Left renal cortex interstitium (tissue), 4 donors: ENCODE measurements at places on chromosomes 2 and 18.

GRCh38 chr18:71079606-71080005 is 790.8 kb downstream of the SOCS6 start:
- DNase-seq: no peak

- no peak for DNase-seq
Observed at GRCh38 chr2:157052685-157053224, 204.8 kb upstream of the GALNT5 start.

- DNase-seq: no peak
Observed at GRCh38 chr2:168037778-168038177, 209.6 kb downstream of the STK39 start.

DNA sequence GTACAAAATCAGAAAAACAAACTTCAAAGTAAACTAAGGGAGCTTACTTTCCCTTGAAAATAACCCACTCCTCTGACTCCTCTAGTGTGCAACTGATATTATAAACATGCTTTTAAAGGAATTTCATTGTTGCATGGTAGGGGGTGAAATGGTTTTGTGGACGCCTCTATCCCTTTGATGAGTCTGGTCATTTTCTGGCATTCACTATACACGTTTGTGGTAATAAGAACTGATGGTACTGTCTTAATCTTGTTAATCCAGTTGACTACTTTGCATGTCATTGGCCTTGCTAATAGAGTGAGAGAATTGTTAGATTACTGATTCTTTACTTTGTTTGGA is 2.8 kb downstream of the INSIG2 start:
- no peak for DNase-seq

- DNase-seq: no peak
Observed at GRCh38 chr2:216757532-216757931, 62.2 kb upstream of the IGFBP5 start.

DNA sequence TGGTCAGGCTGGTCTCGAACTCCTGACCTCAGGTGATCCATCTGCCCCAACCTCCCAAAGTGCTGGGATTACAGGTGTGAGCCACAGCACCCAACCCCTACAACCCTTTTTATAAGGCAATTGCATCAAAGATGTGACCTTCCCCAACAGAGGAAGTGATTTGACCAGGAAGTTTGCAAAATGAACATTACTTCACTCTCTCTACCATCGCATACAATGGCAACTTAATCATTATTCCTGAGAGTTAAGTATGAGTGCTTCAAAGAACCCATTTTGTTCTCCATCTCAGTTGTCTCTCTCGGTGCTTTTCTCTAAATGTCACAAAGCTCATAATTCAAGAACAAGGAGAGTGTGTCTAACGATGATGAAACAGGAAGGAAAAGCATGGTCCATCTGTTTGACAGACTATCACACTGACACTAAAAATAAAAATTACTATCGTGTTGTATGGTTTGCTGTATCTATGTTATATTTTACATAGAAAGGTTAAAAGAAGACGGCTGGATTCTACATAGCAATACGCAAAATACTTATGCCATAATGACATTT is 18.1 kb upstream of the CREG2 start:
- DNase-seq: no peak

- DNase-seq: no peak
Observed at GRCh38 chr2:158097481-158097880, 4.2 kb upstream of the UPP2 start.

DNA sequence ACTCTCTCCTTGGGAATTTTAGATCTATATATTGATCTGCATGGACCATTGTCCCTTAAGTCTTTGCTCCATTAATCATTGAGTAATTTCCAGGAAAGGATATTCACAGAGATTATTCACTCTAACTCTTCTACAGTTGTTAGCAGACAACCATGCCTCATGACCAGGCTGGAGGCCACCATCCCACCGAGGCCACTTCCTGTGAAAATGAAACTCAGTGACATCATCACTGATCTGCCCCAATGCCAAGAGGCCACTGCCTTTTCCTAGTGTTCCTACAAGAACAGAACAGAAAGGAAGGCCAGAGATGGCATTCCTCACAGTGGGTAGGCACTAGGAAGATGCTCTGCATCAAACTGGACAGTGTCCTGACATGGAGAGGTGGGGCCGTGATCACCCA is 161.3 kb downstream of the DTNA start:
- DNase-seq: no peak

DNA sequence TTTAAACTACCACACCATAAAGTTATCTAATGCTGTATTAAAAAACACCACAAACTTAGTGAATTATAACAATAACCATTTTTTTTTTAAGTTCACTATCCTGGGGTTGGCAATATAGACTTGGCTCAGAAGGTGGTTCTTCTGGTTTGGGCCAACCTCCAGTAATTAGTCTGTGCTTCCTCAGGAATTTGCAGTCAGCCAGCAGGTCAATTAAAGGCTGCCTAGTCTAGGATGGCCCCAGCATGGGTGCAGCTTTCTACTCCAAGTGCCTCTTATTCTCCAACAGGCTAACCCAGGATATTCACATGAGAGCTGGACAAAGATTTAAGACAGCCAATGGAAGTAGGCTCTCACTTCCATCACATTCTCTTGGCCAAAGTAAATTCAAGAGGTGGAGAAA is 379.1 kb upstream of the FIGN start:
- no peak for DNase-seq

GRCh38 chr18:27778441-27778840 is 398.5 kb downstream of the CDH2 start:
- DNase-seq: no peak

GRCh38 chr18:22423878-22424564 is 6.3 kb upstream of the CTAGE1 start:
- DNase-seq: no peak

- DNase-seq: no peak
Observed at GRCh38 chr2:26344581-26345282, 1.2 kb upstream of the SELENOI start.

DNA sequence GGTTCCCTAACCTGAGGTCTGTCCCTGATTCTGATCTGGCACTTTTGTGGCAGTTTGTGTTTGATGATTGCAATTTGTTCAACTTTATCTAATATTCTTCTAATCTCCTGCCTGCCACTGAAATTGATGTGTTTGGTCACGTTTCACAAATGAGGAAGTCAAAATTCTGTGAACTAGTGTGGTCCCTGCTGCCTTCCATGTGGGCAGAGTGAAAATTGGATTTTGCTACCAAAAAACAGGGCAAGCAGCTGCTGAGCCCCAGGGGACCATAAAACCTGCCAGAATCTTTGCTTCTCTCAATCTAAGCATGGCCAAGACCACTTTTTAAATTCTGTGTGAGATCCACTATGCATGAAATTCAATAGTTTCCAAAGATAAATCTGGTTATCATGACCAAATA is 195.5 kb upstream of the CYRIA start:
- DNase-seq: no peak

- DNase-seq: no peak
Observed at GRCh38 chr2:227025510-227025909, 138.5 kb downstream of the COL4A4 start.

GRCh38 chr2:144539289-144539782 is 19.4 kb upstream of the ZEB2 start:
- no peak for DNase-seq

- no peak for DNase-seq
Observed at GRCh38 chr18:61549416-61549815, 216.2 kb downstream of the CDH20 start.

DNA sequence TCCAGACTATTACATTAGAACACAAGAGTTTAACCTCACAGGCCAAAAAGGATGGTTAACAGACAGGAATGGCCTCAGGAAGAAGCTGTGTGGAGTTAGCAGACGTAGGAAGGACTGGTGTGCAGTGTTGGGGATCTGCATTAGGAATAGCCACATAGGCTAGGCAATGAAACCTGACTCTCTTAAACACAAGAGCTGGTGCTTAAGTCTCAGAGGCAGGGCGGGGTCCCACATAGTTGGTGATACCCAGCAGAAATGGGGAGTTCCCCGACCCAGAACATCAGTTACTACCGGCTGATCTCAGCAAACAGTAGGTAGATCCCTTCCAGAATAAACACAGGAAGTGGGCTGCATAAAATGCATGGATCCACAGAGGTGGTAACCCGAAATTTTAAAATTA is 64.1 kb downstream of the CCDC93 start:
- no peak for DNase-seq

- DNase-seq: no peak
Observed at GRCh38 chr2:215880970-215881369, 132.4 kb downstream of the MREG start.

DNA sequence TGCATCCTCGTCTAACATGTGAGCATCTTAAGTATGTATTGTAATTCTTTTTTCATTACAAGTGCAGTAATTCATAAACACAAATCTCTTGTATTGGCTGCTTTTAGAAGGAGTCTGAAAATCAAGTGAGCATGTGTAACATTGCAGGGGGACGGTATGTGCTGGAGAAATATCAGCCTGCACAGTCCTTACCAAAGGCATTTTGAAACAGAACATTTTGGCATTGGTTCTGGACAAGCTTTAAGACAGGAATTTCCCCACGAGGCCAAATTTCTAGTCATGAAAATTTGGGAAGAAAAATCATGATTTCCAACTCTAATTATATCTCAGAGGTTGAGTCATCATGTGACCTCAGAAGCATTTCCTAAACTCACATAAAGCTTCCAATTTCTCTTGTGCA is 24.7 kb upstream of the NRP2 start:
- DNase-seq: no peak

DNA sequence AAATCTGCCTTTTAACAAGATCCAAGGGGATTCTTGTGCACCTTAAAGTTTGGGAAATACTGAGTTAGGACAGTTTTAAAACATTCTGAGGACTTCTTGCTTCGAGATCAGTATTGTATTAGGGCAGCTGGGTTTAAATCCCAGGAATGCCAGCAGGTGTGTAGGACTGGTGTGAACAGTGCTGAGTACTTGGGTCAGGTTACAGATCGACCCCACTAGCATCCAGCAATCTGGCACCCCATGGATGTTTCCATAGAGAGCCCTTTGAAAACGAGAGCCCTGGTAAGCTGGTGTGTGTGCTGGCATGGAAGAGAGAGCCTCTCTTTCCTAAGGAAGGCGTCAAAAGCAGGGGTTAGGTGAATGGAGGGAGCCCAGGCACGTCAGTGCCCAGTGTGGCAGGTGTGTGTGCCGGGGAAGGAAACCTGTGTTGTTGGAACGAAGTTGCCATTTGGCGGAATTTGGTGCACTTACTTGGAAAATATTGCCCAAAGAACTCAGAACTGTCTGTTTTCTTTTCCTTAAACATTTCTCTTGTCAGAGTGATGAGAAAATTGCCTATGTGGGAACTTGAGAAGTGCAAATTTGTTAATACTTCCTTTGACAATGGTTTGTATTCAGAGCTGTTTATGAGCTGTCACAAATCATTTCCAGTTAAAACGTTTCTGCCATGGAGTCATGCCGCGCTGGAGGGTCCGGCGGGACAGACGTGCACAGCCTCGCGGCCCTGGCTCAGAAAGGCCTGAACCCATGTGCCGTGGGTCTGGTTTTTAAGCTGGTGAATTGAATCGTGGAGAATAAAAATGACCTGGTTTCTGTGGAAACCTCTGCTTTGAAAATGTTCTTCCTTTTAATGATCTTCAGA is 38.1 kb downstream of the LDLRAD4 start:
- no peak for DNase-seq

DNA sequence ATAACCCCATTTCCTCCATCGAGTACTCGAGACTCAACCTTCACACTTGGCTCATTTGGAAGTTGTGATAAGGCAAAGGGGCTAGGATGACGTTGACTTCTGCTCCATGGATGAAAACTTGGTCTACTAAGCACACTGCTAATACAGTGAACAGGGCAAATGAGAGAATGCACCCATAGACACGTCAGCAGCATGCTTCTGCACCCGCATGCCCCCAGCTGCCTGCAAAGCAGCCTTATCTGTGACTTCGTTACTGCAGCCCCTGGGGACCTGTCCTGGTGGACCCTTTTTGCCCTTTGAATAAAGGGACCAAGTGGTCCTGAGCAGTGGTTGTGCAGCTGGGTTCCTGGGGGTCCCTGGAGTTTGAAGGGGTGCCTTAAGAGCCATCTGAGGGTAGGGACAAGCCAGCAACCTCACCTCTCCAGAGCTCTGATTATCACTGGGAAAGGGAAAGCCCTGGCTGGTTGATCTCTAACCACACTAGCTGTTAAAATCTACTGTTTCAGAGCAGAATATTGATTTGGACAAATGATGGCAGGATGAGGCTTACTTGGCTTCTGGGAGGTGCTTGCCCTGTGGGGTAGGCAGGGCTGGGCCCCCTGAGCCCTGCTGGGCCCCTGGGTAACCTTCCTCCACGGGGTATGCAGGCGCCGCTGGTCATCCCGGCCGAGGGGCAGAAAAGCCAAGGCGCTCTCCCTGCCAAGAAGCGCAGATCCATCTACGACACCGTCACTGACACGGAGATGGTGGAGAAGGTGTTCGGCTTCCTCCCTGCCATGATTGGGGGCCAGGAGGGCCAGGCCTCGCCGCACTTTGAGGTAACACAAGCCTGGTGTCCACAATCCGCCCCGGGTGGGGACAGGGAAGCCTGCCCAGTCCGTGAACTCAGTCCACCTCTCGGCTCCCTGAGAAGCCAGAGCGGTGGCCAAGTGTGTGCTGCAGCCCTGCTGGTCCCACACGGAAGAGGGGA is 37.6 kb upstream of the GPR17 start:
- DNase-seq: no peak

- DNase-seq: peak; percentile 61
Observed at GRCh38 chr18:79528846-79529245, 133.1 kb downstream of the NFATC1 start.

DNA sequence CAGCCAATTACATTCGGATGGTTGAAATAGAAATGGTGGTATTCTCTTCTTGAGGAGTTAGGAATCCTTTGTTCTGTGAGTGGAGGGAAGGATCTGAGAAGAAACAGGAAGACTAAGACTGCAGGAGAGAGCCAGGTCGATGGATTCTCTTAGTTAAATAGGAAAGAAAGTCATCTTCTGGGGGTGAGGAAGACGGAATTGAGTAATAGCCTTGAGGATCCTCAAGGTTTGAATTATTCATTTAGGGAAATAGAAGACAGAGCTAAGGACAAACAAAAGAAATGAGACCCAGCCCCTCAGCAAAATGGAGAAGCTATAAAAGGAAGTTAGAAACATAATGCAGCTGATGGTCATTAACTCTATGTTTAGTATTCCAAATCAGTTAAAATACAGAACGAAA is 1.8 kb downstream of the LAPTM4A start:
- DNase-seq: no peak

GRCh38 chr18:62702259-62702658 is 13.1 kb upstream of the PHLPP1 start:
- DNase-seq: no peak

GRCh38 chr18:74745633-74746403 is 148.1 kb downstream of the ZNF407 start:
- DNase-seq: no peak

DNA sequence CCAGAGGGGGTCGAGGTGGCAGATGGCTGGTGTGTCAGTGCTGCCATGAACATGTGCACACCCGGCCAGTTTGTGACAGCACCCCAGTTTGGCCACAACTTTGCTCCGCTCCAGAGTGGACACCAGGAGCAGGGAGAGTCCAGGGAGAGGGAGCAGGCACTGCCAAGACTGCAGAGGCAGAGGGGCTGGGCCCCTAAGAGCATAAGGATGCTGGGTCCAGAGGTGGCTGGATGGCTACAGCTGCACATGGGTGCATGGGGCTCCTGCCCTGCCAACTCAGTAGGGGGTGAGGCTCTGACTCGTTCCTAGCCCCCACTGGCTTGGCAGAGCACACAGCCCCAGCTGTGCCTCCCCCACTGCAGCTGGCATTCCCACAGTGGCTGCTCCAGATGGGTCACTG is 999.2 kb upstream of the CRIM1 start:
- DNase-seq: no peak

- DNase-seq: peak; percentile 80
Observed at GRCh38 chr2:204260162-204260877, 285.0 kb upstream of the PARD3B start.
